ENCODE measurements at places on chromosomes 1 and 21.

DNA sequence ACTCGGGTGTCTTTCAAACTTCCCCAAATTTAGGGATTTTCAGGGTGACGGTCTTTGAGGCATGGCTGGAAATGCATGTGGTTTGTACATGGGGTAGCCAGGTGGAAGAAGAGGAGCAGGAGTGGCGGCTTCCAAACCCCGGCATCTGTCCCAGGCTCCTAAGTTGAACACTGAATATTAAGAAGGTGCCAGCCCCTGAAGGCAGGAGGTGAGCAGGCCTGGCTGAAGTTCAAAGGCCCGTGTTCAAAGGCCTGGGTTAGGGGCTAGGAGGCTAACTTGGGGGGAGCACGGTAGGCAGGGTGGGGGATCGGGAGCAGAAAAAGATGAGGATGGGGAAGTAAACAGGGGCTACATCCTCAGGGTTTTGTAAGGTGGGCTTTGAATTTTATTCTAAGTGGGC lies 42.8 kb downstream of the ELK4 start:
- DNase-seq: no peak

GRCh38 chr1:23403735-23404486 lies 20.6 kb downstream of the TCEA3 start:
- peak; percentile 69 for DNase-seq

- DNase-seq: no peak
Measured at GRCh38 chr21:38863843-38864363, 58.2 kb downstream of the ETS2 start.

DNA sequence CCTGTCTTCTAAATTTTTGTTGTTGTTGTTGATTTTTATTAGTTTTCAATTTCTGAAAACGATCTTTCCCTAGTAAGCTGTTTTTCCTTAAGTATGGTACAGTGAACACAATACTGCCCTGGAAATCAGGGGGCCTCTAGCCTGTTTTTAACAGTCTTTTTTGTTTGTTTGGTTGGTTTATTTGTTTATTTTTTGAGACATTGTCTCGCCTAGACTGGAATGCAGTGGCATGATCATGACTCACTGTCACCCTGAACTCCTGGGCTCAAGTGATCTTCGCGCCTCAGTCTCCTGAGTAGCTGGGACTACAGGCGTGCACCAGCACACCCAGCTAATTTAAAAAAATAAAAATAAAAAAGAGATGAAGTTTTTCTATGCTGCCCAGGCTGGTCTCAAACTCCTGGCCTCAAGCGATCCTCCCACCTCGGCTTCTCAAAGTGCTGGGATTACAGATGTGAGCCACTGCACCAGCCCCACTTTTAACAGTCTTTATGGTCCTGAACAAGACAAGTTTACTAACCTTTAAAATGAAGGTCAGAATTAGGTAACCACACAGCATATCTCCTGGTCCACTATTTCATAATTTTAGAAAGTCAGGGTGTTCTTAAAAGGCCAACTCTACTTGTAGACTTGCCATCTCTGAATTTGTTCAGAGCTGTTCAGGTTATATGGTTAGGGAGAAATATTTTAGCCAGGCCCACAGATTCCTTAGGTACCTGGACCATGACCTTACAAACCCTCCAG lies 35.4 kb downstream of the TBCE start:
- no peak for DNase-seq

DNA sequence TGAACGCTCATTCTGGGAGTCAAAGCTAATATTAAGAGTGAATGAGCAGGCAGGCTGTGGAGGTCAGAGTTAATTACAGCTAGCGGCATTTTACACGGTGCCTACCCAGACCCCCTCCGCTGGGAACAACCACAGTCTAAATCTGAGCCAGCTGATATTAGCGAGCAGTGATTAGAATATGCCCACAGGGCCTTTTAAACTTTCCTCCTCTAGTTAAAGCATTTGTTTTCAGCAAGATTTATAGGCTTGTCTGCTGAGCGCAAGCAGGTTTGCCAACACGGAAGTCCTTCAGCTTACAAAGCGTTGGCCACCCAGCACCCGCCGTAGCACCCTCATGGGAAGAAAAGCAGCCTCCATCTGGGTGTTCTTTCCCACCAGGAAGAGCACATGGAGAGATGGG lies 72.1 kb downstream of the LMX1A start:
- no peak for DNase-seq

DNA sequence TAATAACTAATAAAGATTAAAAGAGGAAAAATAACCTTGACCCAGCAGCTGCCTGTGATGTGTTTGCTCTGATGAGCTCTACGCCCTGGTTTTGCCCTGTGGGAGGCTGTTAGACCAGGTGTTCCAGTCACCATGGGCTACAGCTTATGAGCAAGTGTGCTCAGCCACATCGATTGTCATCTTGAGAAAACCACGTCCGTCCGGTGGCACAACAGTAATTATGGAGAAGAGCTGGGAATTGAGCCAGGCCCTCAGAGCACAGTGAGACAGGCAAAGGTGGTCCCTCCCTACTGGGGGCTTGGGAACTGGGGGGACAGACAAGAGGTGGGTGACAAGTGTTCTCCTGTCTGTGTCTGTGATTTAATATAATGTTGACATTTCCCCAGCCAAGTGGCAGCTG lies 420.5 kb downstream of the MATN1 start:
- no peak for DNase-seq

DNA sequence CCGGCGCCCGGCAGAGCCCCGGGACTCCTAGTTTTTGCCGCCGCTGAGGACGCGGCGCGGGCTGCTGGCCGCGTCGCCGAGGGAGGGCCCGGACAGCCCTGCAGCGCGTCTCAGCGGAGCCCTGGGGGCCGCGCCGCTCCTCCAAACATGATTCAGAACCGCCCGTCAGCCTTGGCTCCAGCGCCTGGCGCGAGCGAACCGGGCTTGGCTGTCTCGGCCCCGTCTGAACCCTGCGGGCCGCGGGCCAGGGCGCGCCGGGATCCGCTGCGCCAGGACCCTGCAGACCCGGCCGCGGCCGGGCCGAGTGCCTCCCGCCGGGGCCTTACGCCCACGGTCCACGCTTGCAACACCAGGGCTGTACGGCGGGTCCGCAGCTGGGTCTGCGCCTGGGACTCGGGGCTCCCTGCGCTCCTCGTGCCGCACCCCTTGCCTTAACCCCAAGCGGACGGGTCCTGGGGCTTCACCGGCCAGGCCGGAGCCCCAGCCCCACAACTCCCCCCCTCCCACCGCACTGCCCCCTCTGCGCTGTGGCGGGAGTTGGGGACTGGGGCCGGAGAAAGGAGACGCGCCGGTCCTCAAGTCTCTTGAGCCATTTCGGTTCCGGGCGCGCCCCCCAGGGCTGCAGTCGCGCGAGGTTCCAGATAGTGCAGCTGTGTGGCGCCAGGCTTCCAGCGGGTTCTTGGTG lies 48.4 kb upstream of the CD34 start:
- DNase-seq: no peak

- DNase-seq: peak; percentile 8
Measured at GRCh38 chr21:41678924-41679318, 87.9 kb downstream of the RIPK4 start.

- DNase-seq: no peak
Measured at GRCh38 chr1:54371038-54371941, 34.9 kb downstream of the SSBP3 start.

- no peak for DNase-seq
Measured at GRCh38 chr21:44724196-44724595, 12.8 kb upstream of the TSPEAR start.

- DNase-seq: no peak
Measured at GRCh38 chr1:11214698-11215380, 25.7 kb downstream of the ANGPTL7 start.

DNA sequence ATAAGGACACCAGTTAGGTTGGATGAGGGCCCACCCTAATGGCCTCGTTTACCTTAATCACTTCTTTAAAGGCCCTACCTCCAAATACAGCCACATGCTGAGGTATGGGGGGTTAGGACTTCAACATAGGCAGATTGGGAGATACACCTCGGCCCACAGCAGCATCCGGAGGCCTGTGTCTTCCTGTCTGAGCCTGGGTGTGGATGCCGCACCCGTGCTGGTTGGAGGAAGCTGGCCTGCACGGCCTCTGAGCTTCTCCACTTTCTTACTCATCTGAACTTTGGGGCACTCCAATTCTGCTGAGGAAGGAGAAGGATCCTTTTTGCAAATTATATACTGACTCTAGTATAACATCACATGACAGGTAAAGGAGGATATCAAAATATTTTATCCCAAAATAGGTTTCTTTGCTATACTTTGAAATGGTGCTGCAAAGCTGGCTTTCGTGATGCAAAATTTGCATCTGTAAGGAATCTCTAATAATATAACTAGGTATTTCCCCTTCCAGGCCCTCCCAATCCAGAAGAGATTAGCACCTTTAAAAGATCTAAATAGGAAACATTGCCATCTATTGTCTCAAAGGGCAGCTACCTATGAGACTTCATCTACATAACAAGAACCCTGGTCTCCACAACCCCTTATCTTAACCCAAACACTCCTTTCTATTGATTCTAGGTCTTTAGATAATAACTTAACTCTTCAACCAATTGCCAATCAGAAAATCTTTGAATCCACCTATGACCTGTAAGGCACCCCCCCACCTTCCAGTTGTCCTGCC lies 247.6 kb downstream of the KCNJ6 start:
- DNase-seq: no peak

GRCh38 chr1:200739702-200740570 lies 1.2 kb downstream of the CAMSAP2 start:
- DNase-seq: no peak

DNA sequence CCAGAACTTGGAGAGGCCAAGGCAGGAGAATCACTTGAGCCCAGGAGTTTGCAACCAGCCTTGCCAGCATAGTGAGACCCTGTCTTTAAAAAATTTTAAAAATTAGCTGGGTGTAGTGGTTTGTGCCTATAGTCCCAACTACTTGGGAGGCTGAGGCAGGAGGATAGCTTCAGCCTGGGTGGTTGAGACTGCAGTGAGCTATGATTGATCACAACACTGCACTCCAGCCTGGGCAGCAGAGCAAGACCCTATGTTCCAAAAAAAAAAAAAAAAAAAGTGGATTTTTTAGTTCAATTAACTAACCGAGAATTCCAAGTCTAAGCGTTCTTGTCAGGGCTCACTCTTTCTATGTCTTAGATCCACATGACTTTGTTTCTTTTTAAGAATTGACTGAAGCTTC lies 130.3 kb upstream of the NRIP1 start:
- no peak for DNase-seq

GRCh38 chr1:87757676-87758075 lies 429.0 kb downstream of the LMO4 start:
- DNase-seq: no peak

DNA sequence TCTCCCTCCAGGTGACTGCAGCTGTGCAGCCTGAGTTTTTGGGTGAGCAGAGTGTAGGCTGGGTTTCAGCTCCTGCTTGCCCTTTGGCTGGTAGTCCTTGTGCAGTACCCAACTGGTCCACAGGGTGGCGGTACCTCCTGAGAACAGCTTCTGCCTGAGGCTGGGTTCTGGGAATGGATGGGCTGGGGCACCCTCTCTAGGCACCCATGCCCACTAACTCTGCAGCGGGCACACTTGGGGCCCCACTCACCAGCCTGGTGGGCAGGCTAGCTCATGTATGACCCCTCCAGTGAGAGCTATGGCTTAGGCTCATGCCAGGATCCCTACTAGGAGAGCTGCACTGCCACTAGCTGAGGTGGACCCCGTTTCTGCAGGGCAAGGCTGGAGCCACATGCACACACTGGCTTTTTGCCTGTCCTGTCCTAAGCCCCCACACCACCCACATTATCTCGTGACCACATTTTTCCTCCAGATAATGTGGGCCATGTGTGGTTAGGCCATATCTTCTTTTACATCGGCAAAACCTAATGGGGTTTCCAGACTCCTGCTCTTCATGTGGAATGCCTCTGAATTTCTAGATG lies 15.5 kb upstream of the GSTM4 start:
- peak; percentile 92 for DNase-seq

DNA sequence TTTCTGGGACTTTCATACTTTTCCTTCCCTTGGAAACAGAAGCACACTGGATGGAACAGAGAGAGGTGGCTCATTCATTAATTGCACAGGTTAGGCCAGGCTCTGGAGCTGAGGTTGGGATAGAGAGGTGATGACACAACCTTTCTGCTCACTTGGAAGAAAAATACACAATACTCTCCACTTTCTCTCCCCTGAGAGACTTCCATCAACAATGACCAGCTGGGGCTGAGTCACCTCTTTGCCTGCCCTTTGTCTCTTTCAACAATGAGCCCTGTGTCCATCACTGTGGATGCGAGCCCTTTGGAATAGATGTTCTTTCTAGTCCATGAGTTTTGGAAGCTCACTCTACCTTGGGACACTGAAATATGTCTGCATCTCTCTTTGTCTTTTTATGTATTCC lies 43.1 kb downstream of the ATP2B4 start:
- DNase-seq: no peak

DNA sequence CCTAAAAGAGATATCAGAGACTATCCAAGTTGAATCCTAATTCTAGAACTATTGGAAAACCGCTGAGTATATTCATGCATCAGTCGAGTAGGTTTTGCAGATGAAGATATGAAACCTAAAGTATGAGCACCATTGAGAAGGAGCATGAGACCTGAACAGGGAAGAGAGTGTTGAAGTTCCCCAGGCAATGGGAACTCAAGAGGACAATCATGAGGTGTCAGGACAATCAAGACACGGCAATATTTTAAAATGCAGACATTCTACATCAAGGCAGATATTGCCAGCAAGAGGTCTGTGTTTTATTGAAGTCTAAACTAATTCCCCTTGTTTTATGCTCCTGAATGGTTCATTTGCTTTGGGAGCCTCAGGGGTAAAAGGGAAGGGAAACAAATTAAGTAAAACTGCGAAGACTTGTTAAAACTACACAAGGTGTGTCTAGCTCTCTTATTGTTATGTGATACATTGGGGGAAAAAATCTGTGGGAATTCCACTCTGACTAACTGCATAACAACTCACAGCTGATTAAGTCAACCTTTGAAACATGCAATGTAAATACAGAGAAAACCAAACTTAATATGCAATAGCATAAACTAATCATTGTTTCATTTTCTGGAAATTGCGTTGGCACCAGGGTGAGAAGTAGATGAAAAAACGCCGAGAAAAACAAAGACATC lies 347.9 kb upstream of the ADGRL2 start:
- DNase-seq: no peak

GRCh38 chr1:179955731-179956130 lies 1.1 kb downstream of the CEP350 start:
- no peak for DNase-seq

GRCh38 chr21:39079617-39080016 lies 103.6 kb downstream of the PSMG1 start:
- DNase-seq: no peak

DNA sequence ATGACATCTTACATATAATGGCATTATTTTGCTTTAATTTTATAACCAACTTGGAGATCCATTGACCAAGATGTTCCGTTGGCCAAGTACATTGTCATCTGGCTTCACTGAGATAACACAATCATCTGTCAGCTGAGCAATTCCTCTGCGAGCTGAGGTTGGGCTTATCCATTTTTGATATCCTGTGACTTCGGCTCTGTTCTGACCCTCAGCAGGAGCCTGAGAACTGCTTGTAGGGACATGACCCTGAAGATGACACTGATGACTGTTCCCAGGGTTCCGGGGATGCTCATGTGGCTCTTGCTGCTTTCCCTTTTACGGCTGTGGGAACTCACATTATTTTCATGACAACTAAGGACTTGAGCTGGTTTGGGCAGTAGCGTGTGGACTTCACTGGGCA lies 51.2 kb downstream of the TLR5 start:
- no peak for DNase-seq

- DNase-seq: no peak
Measured at GRCh38 chr1:12059722-12060464, 3.2 kb upstream of the TNFRSF8 start.

Data from stimulated activated CD4-positive, alpha-beta T cell treated with anti-CD3 and anti-CD28 coated beads, TNF-alpha, amount 100 ng/mL, for 24 hours (primary cell).